Smooth muscle cell of the coronary artery (primary cell): ENCODE measurements at places on chromosomes 12 and 14. TPM values are rescaled to one million over a fixed set of nuclear protein-coding genes. Genes with fewer than 3 reads are reported as not detected.

TBC1D30 gene
- total RNA-seq: 0.08 and 0.47 TPM in 2 replicates

KSR2 gene
- total RNA-seq: not detected in 2 replicates

STAB2 gene
- total RNA-seq: 0.15 TPM in 1 of 2 replicates, not detected in the other

TEAD4 gene
- 4.9 and 9.6 TPM in 2 replicates for total RNA-seq

MYF6 gene
- not detected in 2 replicates for total RNA-seq

DENND5B gene
- 4.2 and 8.4 TPM in 2 replicates for total RNA-seq

ABCC9 gene
- 1.3 and 21.8 TPM in 2 replicates for total RNA-seq

HOXC11 gene
- not detected in 2 replicates for total RNA-seq

ALG10 gene
- total RNA-seq: 4.9 and 6.3 TPM in 2 replicates

RALGAPA1 gene
- total RNA-seq: 16.1 and 20.2 TPM in 2 replicates

TCL1B gene
- total RNA-seq: not detected in 2 replicates

TMTC2 gene
- total RNA-seq: 8.0 and 13.4 TPM in 2 replicates

NYNRIN gene
- 3.2 and 9.0 TPM in 2 replicates for total RNA-seq

VRTN gene
- total RNA-seq: not detected in 2 replicates

FZD10 gene
- total RNA-seq: 0.47 TPM in 1 of 2 replicates, not detected in the other

P2RX7 gene
- total RNA-seq: under 0.01 and 5.4 TPM in 2 replicates

CCDC177 gene
- under 0.01 TPM in 1 of 2 replicates, not detected in the other for total RNA-seq

BCL2L2 gene
- 16.4 and 17.8 TPM in 2 replicates for total RNA-seq

MAP1LC3B2 gene
- 0.15 TPM in 1 of 2 replicates, not detected in the other for total RNA-seq

TAS2R50 gene
- total RNA-seq: 1.3 and 1.8 TPM in 2 replicates

REM2 gene
- total RNA-seq: 0.08 TPM in 1 of 2 replicates, not detected in the other

FSCB gene
- total RNA-seq: 0.75 TPM in 1 of 2 replicates, not detected in the other

ESRRB gene
- not detected in 2 replicates for total RNA-seq

BCL2L14 gene
- not detected in 2 replicates for total RNA-seq

NAA25 gene
- total RNA-seq: 6.1 and 14.5 TPM in 2 replicates

GZMB gene
- total RNA-seq: not detected in 2 replicates

AMDHD1 gene
- 0.15 TPM in 1 of 2 replicates, not detected in the other for total RNA-seq

SLCO1B3 gene
- total RNA-seq: not detected in 2 replicates

INF2 gene
- 26.3 and 30.9 TPM in 2 replicates for total RNA-seq

TMEM52B gene
- not detected in 2 replicates for total RNA-seq

ACVRL1 gene
- total RNA-seq: 109 and 133 TPM in 2 replicates

C12orf50 gene
- total RNA-seq: 0.12 TPM in 1 of 2 replicates, not detected in the other

RIC8B gene
- 8.9 and 18.4 TPM in 2 replicates for total RNA-seq

ANO2 gene
- 0.82 TPM in 1 of 2 replicates, not detected in the other for total RNA-seq

CHST11 gene
- total RNA-seq: 3.3 and 10.1 TPM in 2 replicates

PRKCH gene
- 1.8 and 11.7 TPM in 2 replicates for total RNA-seq

CLEC4D gene
- not detected in 2 replicates for total RNA-seq

LGR5 gene
- total RNA-seq: 2.3 TPM in 1 of 2 replicates, not detected in the other

TMPRSS12 gene
- not detected in 2 replicates for total RNA-seq

LHX5 gene
- not detected in 2 replicates for total RNA-seq

LRTM2 gene
- total RNA-seq: not detected in 2 replicates

BRMS1L gene
- total RNA-seq: 2.6 and 3.0 TPM in 2 replicates

PLBD1 gene
- 0.38 and 1.1 TPM in 2 replicates for total RNA-seq

CLECL1 gene
- not detected in 2 replicates for total RNA-seq

HSPA2 gene
- 2.9 and 5.4 TPM in 2 replicates for total RNA-seq

DLST gene
- total RNA-seq: 31.5 and 36.6 TPM in 2 replicates

FAM186B gene
- 0.12 and 0.23 TPM in 2 replicates for total RNA-seq

RNU4-1 gene
- under 0.01 and 55.9 TPM in 2 replicates for total RNA-seq

ACSS3 gene
- total RNA-seq: 3.2 and 15.1 TPM in 2 replicates

TRIM9 gene
- total RNA-seq: 0.08 and 0.59 TPM in 2 replicates
